Activated naive CD4-positive, alpha-beta T cell (primary cell): ENCODE measurements at places on chromosomes 1 and 21.

- DNase-seq = no peak
Measured at GRCh38 chr1:158485455-158485854, 13.4 kb downstream of the OR10R2 start.

DNA sequence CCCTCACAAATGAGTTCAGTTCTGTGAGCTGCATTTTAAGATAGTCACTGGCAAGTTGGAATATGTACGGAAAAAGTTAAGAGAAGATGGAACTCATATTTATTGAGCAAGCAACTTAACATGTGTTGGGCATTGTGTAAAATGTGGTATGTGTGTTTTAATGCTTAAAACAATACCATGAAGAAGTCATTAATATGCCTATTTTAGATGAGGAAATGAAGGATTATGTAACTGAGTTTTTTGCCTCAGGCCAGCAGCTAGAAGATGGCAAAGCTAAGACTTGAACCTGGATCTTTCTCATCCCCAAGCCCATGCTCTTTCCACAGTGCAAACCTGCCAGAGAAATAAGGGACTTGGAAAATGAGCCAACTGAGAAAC, 48.9 kb downstream of the SPATA46 start:
- no peak for DNase-seq

GRCh38 chr1:220219865-220220698, 52.2 kb downstream of the RAB3GAP2 start:
- no peak for DNase-seq

DNA sequence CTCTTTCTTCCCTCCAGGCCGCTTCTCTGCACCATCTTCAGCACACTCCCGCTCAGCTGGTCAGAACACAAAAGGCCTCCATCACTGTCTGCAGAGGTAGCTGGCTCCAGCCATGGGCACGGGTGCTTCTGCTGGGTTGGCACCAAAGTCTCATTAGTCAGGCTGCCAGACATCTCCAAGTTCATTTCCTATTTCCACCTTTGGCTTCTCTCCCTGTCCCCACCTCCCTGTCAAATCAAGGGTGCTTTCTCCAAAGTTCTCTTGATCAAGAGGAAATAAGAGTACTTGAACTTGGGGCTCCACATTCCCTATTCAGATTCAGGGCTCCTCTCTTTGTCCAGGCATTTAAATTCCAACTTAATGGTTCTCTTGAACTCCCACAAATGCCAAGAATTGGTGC, 33.9 kb upstream of the GRIK3 start:
- no peak for DNase-seq
